ENCODE measurements at places on chromosomes 6 and 20.

DNA sequence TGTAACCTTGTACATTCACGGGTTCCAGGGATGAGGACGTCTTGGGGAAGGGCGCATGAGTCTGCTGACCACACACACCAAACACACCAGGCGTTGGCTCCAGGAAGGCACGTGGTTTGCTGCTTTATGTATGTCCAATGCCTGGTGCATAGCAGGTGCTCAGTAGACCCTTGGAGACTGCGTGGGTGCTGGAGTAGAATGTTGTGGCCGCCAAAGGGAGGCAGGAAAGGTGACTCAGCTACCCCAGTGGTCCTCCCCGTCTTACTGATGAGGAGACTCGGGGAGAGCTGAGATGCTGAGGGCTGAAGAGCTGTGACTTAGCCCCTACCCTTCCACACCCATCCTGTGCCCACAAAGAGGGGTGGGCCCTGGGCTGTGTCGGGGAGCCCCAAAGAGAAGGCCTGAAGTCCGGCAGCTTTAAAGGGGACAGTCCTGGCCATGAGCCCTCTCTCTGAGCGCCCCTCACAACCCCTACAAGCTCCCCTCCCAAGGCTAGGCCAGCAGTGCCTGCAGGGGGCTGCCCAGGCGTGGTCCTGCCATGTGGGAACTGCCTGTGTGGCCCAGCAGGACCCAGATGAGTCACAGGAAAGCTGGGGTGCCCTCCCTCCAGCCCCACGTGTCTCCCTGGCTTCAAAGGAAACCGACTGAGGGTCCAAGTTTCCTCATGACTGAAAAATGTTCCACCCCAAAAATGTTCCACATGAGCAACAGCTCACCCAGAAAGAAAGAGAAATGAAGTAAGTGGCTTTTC is 28.0 kb upstream of the PTGIS start:
- DNase-seq: no peak

DNA sequence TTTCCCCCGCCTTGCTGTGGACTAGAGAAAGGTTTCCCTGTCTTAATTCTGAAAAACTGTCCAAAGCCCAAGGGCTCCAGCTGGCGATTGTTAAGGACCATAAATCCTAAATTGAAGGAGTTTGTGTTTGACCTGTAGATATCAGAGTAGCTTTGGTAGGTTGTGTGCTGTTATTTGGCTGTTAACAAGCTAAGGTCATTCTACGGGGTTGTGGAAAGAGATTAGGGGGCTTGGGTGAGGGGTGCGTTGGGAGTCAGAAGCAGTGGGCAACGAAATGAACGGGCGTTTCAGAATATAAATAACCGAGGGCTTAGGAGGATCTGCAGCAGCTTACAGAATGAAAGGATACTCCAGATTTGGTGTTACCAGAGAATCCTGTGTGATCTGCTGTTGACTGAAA is 32.6 kb upstream of the BTN3A2 start:
- DNase-seq: peak; percentile 28

GRCh38 chr6:2502096-2502997 is 248.4 kb downstream of the MYLK4 start:
- no peak for DNase-seq

DNA sequence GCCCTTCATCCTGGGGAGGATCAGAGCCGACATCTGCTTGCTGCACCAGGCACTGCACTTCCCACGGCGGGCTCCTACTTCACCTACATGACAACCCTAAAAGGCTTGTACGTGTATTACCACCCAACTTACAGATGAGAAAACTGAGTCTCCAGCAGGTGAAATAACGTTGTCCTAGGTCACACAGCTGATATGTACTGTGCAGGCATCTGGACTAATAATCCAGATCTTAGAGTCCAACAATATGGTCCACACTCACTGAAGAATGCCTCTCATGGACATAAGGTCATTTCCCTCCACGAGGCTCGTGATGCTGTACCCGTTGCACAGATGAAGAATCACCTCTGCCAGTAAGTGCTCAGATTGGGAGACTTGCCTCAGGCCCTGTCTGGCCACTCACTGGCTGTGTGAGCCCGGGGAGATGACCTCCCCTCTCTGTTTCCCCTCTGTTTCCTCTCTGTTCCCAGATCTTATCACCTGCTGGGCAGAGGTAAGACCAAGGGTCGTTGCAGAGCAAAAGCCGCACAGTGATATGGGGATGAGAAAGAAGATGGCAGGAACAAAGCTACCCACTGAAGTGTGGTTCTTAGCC is 32.1 kb downstream of the TGM2 start:
- DNase-seq: no peak

- no peak for DNase-seq
Observed at GRCh38 chr20:48194583-48194982, 409.3 kb upstream of the SULF2 start.

DNA sequence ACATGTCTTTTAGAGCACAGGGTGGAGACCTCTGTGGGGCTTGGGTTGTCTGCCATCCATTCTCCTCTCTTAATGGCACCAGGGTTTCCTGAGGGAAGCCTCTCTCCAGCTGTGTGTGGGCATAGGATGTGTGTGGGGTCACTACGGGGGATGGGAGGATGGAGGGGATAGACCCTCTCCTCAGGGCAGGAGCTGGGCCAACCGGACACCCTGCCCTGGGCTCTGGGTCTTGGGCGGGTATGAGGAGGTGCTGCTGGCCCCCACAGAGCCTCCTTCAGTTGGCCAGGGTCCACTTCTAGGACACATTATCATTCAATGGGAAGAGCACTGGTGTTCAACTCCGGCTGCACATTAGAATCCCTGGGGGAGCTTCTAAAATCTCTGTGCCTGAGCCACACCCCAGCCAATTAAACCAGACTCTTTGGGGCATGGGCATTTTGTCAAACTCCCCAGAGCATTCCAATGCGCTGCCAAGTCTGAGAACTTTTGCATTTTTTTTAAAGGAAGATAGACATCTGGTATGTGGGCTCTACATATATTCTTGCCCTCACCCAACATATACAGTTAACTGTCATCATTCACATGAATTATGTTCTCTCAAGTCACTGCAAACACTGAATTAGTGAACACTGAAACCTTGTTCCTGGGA is 38.5 kb downstream of the TRAM2 start:
- no peak for DNase-seq

GRCh38 chr20:39705032-39705431 is 742.9 kb downstream of the DHX35 start:
- DNase-seq: no peak

GRCh38 chr6:119960456-119960855 is 610.9 kb upstream of the MAN1A1 start:
- no peak for DNase-seq

- DNase-seq: no peak
Observed at GRCh38 chr6:124443541-124443940, 518.7 kb upstream of the RNF217 start.
